ENCODE measurements at places on chromosomes 4 and X.

- no peak for DNase-seq
These were observed 5.3 kb downstream of the GAGE10 start for GRCh38 chrX:49308604-49309269.

DNA sequence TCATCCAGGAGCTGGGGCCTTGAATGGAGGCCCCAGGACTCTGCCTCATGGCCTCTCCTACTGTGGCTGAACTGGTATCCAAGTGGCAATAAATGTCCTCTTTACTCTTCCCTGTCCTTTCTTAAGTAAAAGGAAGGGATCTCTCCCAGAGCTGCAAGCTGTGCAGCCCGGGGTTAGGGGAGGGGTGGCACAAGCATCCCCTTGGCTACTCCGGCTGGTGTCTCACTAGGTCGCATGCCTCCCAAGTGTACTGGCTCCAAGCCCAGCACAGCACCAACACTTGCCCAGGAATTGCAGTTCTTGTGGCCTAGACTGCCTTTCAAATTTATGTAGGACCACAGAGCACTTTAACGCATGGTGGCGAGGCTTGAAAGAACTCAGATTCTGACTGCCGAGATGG lies 44.7 kb upstream of the MED14 start:
- peak; percentile 34 for DNase-seq

DNA sequence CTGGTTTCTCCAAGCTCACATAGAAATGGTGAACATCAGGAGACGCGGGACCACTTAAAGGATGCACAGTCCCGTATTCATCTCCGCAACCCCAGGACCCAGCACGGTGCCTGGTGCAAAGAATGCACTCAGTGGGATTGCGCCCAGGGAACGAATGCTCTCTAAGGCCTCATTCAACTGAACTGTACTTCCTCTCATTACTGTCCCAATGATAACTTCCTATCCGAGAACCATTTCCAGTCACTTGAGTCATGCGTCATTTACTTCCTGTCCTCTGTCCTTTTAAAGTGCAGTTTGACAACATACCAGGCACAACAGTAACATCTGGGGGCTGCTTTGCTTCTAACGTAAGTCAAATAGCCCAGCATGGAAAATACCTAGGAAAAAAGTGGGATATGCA lies 75.7 kb downstream of the RBM47 start:
- no peak for DNase-seq

- DNase-seq, result no peak
These were observed 51.4 kb upstream of the GABRE start for GRCh38 chrX:152025656-152026440.

DNA sequence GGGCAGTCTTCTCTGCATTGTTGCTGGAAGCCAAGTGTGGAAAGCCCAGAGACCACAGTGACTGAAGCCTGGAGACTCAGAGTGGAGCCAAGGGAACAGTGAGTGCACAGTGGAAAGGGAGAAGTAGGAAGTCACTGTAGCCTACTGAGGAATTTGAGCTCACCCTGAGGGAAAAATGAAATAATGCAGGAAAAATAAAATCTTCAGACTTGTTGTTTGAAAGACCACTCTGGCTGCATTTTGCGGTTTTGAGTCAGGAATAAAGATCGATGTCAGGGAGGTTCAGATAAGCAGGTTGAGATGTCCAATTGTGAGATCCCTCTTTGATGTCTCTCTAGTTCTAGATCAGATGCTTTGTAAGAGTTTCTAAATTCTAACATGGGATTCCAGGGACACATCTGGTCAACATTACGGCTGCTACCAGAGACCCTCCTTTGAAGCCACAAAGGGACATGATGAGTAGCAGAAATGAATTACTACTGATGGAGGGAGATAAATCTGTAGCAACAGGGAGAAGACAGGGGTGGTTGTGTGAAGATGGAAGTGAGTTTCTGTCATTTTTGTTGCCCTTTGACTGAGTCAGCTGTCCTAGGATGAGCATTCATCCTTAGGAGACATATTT lies 8.4 kb downstream of the ADH4 start:
- no peak for DNase-seq

DNA sequence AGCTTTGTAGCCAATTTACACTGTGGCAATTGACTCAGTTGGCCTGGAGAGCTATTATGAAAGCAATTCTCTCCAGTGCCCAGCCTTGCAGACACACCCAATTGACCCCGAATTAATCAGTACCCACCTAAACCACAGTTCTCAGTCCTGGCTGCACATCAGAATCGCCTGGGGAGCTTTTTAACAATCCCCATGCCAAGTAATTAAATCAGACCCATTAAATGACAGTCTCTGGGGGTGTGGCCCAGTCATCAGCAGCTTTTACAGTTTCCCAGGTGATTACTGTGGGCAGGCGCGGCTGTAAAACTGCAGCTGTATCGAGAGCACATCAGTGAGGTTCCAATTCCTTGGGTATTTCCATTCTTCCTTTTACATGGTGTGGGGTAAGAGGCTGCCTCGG lies 460.9 kb upstream of the FAT1 start:
- no peak for DNase-seq

GRCh38 chr4:1048773-1049590 lies 37.6 kb downstream of the FGFRL1 start:
- no peak for DNase-seq

DNA sequence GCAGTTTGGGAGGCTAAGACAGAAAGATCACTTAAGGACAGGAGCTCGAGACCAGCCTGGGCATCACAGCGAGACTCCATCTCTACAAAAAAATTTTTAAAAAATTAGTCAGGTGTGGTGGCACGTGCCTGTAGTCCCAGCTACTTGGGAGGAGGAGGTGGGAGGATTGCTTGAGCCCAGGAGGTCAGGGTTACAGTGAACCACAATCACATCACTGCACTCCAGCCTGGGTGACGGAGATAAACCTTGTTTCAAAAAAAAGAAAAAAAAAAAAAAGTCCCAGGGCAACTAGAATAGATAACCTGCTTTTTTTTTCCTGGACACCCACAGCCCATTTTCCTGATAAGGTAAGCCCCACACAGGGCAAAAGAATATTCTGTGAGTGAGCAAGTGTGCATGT lies 96.3 kb downstream of the C4orf51 start:
- no peak for DNase-seq

DNA sequence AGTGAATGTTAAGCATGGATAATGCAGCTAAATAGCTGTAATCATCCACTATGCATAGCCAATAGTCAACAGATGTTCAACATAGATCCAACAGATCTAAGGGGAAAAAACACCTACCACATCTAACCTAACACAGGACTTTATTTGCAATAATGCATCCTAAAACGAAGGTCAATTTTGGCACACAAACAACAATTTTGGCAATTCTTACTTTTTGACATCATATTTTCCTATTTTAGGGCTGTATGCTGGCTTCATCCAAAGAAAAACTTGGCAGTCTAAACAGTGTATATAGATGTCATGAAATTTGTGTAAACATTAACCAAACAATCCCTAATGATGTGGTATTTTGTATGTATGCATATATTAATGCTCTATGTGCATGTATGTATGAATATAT lies 33.2 kb downstream of the UNC5C start:
- DNase-seq, result no peak

DNA sequence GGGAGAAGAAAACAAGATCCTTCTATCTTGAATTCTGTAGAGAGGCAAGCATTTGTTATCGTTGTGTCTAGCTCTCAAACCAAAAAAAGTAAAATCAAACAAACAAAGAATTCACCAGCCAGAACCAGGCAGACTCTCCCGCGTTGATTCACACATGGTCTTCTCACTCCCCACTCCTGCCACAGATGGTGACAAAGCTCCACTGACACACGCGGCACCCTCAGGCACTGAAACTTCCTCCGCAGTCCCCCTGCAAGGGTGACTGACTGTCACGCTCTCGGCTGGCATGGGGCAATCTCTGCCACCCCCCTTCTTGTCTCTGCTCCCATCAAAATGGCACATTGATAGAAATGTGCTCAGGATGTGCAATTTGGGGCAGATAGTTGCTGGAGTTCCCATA lies 304.9 kb downstream of the DHX15 start:
- peak; percentile 21 for DNase-seq

GRCh38 chr4:124642846-124643245 lies 69.7 kb downstream of the ANKRD50 start:
- DNase-seq, result no peak

GRCh38 chr4:160350944-160351343 lies 1248.1 kb downstream of the RAPGEF2 start:
- peak; percentile 12 for DNase-seq

DNA sequence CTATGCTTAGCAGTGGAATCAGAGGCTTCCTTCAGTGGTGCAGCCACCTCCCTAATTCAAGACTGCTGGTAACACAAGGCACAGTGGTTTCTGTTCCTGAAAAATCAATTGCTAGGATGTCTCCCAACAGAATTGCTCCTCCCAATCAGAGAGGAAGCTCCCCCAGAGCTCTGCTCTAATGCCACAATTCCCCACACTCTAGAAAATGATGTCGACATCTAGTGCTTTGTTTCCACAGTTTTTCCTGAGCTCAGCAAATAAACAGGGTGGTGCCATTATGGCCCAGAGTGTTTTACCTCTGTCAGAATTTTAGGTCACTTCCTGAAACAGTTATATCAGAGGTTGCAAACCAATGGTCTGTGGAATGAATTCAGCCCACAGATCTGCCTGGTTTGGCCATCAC lies 24.7 kb downstream of the TAB3 start:
- DNase-seq, result no peak

DNA sequence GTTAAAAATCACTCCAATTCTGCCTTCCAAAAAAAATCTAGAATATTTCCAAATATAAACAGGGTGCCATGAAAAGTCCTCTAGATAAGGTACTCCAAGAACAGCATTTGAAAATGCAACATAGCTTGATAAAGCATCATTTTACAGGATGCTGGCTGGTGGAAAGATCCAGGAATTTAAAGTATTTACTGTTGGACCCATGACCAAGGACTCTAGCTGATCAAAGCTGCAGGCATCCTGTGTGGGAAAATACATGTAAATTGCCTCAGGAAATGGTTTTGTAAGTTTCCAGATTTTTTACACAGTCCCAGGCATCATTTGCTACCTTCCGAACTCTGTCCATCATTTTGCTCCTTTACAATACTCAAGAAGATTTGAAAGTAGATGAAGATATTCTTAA lies 164.4 kb downstream of the GRIA3 start:
- no peak for DNase-seq

DNA sequence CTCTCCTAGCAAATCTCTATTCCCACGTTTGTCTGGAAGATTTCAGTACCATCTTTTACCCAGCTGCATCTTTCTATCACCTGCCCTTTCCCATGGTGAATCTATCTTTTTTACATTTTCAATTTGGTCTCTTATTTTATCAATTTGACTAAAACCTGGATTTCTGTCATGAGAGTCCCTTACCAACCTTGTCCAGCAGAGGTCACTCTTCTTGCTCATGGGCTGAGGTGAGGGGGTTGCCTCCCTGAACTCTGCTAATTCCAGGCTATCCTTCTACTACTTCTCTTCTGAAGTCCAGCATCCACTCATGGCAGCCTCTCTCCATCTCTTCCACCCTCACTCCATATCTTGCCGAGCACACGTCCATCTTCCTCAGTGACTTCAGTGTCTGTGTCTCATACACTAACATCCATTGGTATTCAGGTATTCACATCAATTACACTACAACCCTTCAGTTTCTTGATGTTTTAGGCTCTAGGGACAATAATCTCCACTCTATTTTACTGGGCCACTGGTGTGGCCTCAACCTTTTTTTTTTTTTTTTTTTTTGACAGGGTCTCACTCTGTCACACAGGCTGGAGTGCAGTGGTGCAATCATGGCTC lies 17.8 kb upstream of the ZNF827 start:
- DNase-seq, result peak; percentile 11

DNA sequence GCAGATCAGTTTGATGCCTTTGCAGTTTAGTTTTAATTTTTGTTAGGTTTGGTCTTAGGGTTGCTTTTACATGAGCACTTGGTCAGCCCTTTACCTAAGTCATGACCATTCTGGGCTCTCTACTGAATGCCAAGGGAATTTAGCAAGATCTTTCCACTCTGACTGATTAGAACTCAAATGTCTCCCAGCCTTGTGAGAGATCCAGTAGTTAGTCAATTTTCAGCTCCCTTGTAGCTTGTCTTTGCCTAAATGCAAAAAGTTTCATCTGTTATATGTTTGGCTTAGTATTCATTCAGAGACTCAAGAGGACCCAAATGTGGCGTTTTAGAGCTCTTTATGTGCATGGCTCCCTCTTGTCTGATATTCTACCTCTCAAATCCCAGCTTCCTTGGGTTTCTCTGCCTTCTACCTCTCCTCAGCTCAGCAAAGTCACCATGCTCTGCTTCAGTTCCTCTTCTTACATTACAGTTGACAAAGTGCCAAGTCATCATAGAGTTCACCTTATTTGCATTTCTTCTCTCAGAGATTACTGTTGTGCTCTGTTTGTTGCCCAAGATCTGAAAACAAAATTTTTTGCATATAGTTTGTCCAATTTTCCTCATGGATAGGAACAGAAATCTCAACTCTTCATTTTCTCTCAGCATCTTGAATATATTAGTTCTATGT lies 17.5 kb upstream of the JAKMIP1 start:
- DNase-seq, result no peak

DNA sequence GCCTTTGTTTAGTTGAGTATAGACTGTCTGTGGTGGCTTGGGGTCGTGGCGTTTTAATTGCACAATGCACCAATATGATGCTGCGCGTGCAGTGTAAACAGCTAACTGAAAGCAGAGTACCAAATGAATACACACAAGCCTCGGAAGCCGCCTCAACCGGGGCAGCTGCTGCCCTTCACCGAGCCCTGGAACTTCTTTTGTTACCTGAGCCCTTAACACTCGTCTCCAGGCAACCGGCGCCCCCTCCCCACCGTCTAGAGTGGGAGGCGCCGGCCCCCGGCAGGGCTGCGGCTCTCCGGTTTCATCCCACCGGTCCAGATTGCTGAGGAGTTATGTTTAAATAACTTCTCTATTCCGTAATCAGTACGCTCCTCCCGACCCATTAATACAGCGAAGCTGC lies 173.2 kb upstream of the TBL1X start:
- DNase-seq, result peak; percentile 75

DNA sequence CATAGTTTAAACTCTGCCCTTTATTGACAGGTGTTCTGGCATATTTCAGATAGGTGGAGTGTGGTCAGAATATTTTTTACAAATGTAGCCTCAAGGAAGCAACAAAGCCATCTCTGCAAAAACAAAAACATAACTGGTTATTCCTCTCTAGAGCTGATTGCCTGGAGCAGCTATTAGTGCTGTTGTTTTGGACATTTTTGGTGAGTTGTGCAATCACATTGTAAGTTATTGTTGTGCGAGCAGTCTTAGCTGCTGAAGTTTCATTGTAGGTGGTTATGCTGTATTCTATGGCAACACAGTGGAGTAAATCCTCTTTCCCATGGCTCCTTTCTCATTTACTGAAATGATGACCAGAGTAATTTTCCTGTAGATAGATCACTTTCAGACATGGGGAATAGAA lies 1413.0 kb downstream of the PCDH7 start:
- DNase-seq, result no peak

- peak; percentile 47 for DNase-seq
These were observed 29.6 kb downstream of the MCUB start for GRCh38 chr4:109589605-109590004.

GRCh38 chrX:7500386-7500785 lies 342.6 kb upstream of the VCX start:
- no peak for DNase-seq

- no peak for DNase-seq
These were observed 95.9 kb downstream of the RASL11B start for GRCh38 chr4:52957835-52958631.

Measured in brain (organoid and tissue), 16 donors.